ENCODE measurements at places on chromosomes 12 and 14.
A peak's percentile ranks its signal among the peaks of the same experiment; 100 is the strongest.

DNA sequence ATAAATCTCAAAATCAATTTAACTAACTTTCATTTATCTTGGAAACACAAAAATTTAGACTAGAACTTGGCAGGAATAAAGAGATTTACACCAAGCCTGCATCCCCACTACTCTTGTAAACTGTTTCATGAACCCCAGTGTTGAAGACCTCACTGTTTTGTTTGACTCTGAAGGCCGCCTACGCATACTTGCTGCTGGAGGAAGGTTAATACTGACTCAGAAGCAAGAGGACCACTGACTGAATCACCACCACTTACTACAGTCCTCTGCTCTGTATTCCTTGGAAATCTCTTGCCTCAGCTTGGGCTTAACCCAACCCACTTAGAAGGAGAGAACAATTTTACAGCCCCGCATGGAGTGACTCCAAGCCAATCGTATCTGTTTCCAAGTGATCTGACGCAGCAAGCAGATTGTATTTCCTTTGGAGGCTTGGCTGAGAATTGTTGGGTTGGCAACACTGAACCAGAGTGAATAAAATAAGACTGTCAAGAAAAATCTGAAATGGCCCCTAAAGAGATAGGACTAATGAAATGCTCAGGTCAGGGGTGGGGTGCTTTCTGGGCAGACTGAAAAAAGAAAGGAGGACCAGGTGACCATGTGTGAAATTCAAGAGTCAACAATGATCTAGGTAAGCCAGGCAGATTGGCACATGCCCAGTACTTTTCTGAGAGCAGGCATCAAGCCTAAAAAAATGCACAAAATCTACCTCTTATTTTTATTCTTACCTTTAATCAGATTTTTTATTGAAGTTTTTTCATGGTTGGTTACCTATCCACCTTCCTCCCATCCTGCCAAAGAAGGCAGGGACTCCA is 248.6 kb downstream of the ZFP36L1 start:
- no peak for DNase-seq

DNA sequence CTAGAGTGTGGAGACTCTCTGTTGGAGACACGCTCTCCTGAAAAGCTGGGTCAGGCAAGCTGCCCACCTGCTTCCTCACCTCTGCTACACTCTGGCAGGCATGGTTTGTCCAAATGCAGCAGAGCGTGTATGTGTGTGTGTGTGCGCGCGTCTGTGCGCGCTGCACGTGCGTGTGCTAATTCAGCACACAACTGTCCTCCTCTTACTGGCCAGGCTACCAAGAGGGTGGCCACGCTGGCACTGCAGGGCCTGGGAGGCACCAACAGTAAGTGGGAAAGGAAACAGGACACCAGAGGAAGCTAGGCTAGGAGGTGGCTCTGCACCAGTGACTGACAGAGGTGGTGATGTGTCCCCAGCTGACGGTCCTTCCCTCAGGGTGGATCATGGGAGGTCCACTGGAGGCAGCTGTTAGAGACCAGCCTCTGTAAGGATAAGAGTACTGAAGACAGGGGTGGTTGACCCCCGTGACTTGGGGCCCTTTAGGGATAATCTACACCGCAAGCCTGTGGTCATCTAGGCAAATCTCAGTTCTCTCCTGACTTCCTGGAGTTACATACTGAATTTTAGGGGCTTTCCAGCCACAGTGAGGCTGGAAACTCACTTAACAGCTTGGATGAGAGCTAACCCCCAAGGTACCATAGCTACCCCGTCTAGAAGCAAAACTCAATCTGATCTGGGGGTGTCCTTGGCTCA is 15.6 kb upstream of the TFCP2 start:
- DNase-seq: no peak

- no peak for DNase-seq
These were observed 15.8 kb upstream of the ANKRD9 start for GRCh38 chr14:102525219-102525928.

DNA sequence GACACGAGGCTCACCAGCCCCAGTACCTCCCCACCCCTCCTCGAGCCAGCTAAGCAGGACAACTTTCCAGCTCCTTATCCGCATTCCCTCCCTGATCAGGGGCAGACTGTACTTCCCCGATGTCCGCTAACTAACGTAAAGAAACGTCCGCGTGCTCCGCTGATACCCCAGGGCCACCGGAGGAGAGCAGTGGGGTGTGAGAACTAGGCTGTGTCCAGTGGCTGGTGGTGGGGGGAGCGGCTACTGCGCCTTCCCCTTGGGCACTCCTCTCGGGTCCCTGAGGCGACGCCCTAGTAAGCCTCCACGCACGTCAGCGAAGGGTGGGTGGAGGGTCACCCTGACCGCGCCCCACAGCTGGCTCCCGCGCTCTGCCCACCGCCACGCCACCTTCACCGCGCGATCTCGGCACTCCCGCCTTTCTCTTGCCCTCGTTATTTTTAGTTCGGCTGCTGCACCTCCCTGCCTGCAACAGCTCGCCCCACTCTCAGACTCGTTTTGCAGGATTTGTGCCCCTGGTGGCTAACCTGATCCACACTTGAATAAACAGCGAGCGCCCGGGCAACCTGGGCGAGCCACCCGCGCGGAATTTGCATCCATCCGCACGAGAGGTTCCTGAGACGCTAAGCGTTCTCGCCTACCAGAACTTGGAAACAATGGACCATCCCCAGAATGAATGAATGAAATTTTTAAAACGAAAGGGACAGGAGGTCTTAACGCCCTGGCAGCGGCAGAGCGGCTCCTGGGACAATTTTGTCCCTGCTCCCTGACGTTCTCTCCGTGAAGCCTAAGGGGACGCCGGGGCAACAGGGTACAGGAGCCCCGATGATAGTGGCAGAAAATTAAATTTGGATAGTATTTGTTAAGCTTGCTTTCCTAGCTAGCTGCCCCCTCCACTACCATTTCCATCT is 6.9 kb upstream of the BMP4 start:
- DNase-seq: no peak

- no peak for DNase-seq
These were observed 17.2 kb upstream of the SLC35F4 start for GRCh38 chr14:57883061-57883460.

DNA sequence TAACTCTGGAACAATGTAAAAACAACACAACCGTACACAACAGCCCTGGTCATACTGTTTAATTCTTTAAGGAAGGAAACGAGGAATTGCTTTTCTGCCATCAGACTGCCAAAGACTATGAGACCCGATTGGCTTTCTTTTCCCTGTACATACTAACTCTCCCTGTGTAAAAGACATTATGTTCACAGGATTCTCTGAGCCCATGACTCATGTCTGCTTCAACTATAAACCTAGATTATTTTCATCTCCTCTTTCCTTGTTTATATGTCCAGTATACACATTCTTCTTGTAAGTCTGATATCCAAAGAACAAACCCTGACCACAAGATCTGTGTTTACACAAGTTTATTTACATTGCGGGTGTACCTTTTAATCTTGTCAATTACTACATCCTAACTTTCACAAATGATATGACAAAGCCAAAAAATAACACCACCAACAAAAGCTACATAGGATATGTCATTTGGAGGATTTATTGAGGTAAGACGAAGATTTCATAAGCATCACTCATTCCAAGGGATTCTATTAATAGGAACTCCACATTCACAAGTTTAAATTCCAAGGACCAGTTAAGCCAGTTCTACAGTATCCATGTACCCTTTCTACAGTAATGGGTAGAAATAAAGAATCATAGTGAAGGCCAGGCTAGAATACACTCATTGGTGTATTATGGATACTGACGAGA is 67.3 kb downstream of the STXBP6 start:
- no peak for DNase-seq

GRCh38 chr12:113369391-113369985 is 11.1 kb downstream of the PLBD2 start:
- peak; percentile 10 for DNase-seq

- DNase-seq: no peak
These were observed 12.6 kb upstream of the RNASE4 start for GRCh38 chr14:20671597-20672283.

DNA sequence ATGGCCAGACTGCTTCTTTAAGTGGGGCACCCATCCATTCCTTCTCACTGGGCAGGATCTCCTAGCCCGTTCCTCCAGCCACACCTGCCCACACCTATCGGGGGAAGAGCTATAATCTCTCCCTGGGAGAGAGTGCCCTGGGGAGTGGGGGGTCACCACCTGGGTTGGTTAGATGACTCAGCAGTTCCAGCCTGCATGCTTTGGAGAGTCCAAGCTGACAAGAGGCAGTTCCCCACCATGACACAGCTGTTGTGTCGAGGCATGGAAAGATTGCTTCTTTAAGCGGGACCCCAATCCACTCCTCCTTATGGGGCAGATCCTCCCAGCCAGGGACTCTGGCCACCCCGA is 52.6 kb upstream of the PPFIA2 start:
- no peak for DNase-seq

DNA sequence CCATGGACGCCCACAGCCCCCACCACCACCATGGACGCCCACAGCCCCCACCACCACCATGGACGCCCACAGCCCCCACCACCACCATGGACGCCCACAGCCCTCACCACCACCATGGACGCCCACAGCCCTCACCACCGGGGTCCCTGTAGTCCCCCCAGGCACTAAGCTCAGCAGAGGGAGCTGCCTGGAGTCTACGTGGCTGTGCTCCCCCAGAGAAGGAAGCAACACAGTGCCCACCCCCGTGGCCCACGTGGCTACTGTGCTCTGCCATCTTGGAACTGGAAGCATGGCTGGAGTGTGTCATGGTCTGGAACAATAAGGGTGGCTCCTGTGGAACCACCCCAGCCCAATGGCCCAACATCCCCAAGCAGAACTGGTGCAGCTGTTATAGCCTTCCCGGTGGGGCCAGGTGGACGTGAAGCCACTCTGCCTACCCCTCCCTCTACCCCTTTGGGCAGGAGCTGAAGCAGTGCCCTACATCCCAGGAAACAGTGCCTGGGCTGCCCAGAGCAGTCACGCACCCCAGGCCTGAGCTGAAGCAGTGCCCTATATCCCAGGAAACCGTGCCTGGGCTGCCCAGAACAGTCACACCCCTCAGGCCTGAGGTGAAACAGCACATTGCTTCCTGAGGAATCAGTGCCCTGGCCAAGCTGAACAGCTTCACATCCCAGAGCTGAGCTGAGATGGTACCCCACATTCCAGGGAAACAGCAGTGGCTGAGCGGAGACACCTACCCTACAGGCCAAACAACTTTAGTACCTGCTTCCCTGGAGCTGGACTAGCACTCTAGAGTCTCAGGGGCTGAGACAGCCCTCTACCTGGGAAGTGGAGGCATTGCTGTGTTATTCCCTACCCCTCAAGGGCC is 9.0 kb upstream of the SFSWAP start:
- no peak for DNase-seq

- no peak for DNase-seq
These were observed 122.1 kb downstream of the SLC5A8 start for GRCh38 chr12:101087920-101088319.

- peak; percentile 83 for DNase-seq
These were observed 393 bp upstream of the DCAF5 start for GRCh38 chr14:69153152-69153872.

DNA sequence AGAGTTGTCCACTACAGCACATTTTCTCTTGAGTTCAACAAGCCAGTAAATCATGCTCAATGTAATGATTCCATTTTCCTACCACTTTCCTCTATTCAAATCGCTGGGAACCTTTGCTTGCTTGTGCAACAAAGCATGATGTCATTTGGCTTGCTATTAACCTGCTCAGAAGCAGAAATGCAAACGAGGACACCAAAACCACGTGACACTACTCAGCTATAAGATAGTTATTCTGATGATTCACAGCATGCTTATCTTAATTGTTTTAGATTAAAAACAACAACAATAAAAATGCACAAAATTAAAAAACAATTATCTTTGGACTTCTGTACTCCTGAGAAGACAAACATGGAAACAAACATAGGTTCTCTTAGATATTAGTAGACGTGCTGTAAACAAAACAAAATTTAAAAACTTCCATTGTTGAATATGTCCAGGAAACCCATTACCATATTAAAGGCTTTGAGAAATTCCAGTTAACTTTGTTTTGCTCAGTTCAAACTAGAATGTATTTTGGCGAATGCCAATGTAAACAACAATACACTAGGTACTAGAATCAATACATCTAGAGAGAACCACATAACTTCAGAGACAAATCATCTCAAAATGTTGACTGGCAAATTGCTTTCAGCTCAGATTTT is 77.5 kb upstream of the KRAS start:
- DNase-seq: no peak

- DNase-seq: no peak
These were observed 7.2 kb upstream of the FNTB start for GRCh38 chr14:64979336-64980074.

GRCh38 chr14:86072116-86072894 is 542.4 kb downstream of the FLRT2 start:
- no peak for DNase-seq

DNA sequence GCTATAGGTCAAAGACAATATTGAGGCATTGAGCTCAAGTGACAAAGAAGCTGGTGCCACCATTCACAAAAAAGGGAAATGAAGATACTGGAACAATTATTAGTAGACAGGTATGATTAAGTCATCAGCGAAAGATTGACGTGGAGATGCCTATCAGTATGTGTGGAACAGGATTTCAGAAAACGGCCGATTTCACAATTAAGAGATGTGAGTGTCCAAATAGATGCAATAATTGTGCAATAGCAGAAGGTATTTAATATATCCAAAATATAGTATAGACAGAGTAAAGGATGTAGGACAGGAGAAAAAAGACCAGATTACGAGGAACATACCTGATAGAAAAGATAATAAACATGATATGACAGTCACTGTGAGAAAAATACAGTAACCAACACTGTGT is 433.1 kb downstream of the C12orf50 start:
- no peak for DNase-seq

DNA sequence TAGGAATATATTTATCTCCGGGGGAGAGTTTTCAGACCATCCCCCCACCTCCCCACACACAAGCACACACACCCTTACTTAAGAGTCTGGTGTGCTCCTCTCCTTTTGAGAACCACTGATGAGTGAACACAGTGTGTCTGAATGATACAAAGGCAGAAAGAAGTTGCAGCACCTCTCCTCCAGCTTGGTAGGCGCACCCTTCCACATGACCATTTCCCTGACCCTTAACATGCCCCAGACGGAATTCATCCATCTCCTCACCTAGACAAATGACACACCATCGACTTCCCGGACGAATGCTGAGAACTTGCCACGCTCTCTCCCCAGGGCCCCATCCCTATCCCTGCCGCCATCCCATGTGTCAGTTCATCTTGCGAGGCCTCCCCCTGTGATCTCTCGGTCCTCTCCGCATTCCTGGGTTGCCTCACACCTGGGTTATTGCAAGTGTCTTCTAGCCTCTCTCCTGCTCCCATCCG is 3.9 kb downstream of the TNFRSF1A start:
- DNase-seq: no peak

Data from D721Med (cell line).